ENCODE measurements at places on chromosomes 12 and 14.

DNA sequence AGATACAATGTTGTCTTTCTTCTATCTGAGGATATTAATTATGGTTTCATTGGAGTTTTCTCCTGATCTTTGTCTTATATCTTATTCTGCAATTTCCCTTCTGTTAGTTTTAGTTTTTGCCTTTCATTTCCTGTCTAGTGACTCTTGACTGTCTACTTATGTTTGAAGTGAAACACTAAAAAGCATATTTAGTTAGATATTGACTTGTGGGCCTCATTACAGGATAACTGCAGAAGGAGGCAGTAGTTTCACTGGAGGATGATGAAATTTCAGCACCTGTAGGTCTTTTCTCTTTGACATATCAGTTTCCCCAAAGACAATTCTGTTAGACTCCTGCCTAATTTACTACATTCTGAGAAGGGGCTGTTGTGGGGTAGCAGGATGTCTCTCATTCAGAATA, 97.5 kb upstream of the NEDD1 start:
- DNase-seq = no peak

DNA sequence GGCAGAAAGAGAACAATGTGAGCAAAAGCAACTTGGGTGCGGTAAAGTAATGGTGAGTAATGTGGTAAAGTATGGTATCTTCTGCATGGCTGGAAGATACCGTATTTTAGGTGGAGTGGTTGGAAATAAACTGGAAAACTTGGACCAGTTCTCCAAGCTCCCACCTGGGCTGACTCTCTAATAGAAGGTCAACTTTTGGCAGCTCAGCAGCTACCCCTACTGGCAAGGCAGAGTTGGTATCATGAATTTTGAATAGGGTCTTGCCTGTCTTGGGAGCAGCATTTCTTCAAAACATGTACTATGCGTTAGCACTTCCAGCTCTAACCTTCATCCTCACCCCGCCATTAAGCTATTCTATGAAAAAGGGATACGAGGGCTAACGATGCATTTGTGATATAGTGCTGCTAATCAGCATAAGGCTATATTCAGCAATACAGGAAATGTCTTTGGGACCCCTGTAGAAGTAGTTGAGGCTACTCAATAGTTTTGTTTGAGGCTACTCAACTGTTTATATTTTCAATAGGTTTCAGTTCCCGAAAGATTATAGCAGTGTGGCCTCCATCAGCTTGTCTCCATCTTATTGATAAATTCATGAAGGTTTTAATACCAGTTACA, 276.3 kb upstream of the FAR2 start:
- DNase-seq = peak; percentile 22

GRCh38 chr14:66228267-66228970, 257.8 kb upstream of the CCDC196 start:
- peak; percentile 34 for DNase-seq

DNA sequence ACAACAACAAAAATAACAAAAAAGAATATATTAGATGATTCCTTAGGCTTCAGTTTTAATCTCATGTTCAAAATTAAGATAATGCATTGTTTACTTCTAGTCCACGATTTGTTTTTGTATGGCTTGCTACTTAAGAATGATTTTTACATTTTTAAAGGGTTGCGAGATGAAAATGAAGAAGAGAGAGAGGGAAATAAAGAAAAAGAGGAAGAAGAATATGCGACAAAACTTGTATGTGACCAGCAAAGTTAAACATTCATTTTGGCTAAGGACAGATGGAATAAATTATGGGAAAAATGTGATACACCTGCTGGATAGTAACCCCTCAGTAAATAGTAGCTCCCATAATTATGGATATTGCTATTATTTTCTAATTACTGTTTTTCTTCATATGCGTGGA, 1.2 kb upstream of the GIT2 start:
- DNase-seq = no peak

- no peak for DNase-seq
Measured at GRCh38 chr12:87925021-87925420, 104.2 kb downstream of the C12orf50 start.

GRCh38 chr12:9883175-9883574, 1.9 kb downstream of the KLRF2 start:
- DNase-seq = no peak

GRCh38 chr12:105457026-105457425, 126.5 kb downstream of the C12orf75 start:
- DNase-seq = no peak
